Activated CD4-positive, alpha-beta T cell treated with anti-CD3 and anti-CD28 coated beads, Interleukin-2, amount 10 ng/mL, durations not matched to agents 24 days and 14 days (primary cell): ENCODE measurements at places on chromosomes 1 and 21.
A peak's percentile ranks its signal among the peaks of the same experiment; 100 is the strongest.

DNA sequence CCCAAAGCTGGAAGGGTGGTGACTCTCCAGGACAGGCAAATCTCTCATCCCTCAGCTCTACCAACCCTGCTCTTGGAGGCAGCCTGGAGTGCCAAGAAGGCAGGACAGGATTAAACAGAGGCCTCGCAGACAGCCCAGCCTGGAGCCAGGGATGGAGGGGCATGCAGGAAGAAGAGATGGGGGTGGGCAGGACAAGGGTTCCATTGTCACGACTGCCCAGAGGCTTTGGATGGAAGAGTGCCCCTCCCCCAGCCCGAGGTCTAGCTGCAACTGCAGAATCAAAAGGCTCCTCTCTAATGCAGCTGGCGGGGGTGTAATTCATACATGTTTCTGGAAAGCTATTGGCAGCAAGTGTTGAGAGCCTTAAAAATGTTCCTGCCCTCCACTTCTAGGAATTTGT, 8.8 kb downstream of the RAB7B start:
- H3K27me3 ChIP-seq: peaks cover 25% of the 10 kb centered on the region
- H3K4me1 ChIP-seq: no peaks in the 10 kb centered on the region
- no peak for DNase-seq
- no peaks in the 10 kb centered on the region for H3K36me3 ChIP-seq
- H3K27ac ChIP-seq: no peak overlapping the region

- DNase-seq: no peak
- no peaks in the 10 kb centered on the region for H3K4me1 ChIP-seq
- peaks cover 8% of the 10 kb centered on the region for H3K36me3 ChIP-seq
- no peak overlapping the region for H3K27ac ChIP-seq
- H3K4me3 ChIP-seq: no peak overlapping the region
- H3K27me3 ChIP-seq: no peaks in the 10 kb centered on the region
Observed at GRCh38 chr1:116954440-116954839, 44.7 kb downstream of the PTGFRN start.

DNA sequence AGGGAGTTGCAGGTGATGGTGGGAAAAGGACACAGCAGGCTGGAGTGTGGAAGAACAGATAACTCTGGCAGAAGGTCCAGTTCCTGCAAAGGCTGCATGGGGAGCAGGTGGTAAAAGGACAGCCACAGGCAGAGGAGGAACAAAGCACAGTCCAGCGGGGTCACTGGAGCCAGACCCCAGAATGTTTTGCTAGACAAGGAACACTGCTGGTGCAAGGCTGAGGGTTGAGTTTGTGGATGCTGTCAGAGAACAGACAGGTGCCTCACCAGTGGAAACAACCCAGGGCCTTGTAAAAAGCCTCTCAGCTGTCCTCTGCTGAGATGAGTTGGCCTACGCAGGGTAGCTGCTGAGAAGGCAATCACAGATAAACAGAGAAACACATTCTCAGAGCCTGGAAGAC, 101.7 kb downstream of the SSBP3 start:
- no peak overlapping the region for H3K4me3 ChIP-seq
- no peak for DNase-seq
- H3K27me3 ChIP-seq: no peaks in the 10 kb centered on the region
- peaks cover 9% of the 10 kb centered on the region for H3K36me3 ChIP-seq
- peaks cover 36% of the 10 kb centered on the region for H3K4me1 ChIP-seq

DNA sequence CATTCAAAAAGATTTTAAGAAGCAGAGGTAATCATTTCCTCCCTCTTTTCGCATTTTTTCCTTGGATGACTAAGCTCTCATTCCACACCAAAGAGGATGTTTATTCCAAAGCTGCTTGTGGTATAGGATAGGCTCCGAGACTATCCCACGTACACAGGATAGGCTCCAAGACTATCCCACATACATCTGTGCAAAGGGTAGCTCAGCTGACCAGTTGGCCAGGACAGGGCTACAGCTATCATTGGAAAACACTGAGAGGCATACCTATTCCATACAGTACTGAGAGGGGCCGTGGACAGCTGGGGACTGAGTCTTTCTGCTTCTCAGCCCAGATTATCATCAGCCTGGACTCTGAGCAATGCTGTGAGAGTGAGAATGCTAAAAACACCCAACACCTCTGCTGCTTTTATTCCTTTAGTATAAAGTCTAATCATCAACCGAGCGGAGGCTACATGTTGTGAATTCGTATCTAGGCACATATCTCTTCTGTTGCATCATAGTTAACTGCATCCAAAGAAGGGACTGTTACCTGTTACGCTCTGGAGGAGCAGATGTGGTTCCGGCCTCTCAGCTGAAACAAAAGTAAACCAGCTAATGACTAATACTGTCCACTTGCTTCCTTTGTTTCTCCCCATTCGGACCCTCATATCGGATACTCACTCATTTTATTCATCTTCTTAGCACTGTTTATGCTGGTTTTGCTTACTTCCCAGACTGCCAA, 141.0 kb downstream of the TNFSF18 start:
- no peak overlapping the region for H3K4me3 ChIP-seq
- peaks cover 14% of the 10 kb centered on the region for H3K4me1 ChIP-seq
- no peak overlapping the region for H3K27ac ChIP-seq
- peaks cover 6% of the 10 kb centered on the region for H3K36me3 ChIP-seq
- H3K27me3 ChIP-seq: peaks cover 15% of the 10 kb centered on the region

GRCh38 chr1:11280719-11281376, 7.8 kb downstream of the UBIAD1 start:
- peak overlapping the region; percentile 66 for H3K27ac ChIP-seq
- peaks cover 74% of the 10 kb centered on the region for H3K36me3 ChIP-seq
- H3K27me3 ChIP-seq: no peaks in the 10 kb centered on the region
- DNase-seq: peak; percentile 73
- H3K4me3 ChIP-seq: peak overlapping the region; percentile 53

DNA sequence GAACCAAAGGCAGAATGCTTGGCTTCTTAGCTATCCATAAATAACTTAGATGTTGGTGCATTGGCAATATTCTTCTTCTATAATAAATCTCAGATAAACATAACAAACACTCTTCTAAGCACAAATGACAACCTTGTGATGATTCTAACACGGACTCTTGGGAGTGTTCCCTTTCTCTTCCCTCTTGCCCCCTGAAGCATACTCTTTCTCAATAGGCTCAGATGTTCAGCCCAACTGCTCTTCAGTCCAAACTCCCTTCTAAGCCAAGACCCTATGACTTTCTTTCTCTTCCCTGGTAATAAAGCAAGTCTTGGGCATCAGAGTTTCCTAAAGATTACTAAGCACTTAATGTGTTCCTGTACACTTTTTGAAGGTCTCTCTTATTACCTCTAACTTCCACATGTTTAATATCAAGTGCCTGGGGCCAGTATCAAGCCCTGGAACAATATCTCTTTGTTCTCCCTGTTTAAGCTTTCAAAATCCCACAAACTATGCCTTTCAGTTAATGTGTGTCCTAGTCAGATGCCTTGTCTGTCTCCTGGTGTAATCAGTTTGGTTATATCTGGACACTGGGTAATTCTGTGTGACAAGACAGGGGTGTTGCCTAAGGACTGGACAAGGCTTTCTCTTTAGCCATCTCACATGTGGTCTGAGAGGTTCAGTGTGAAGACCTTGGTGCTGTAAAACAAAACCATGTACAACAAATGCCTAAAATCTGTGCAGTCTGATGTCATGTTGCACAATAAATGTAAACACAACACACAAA, 92.9 kb upstream of the IVNS1ABP start:
- H3K27me3 ChIP-seq: peaks cover 1% of the 10 kb centered on the region
- peaks cover 19% of the 10 kb centered on the region for H3K4me1 ChIP-seq
- H3K36me3 ChIP-seq: peaks cover 8% of the 10 kb centered on the region
- no peak overlapping the region for H3K27ac ChIP-seq
- DNase-seq: no peak
- H3K4me3 ChIP-seq: no peak overlapping the region

- no peak for DNase-seq
- H3K27ac ChIP-seq: no peak overlapping the region
- H3K4me3 ChIP-seq: no peak overlapping the region
- H3K4me1 ChIP-seq: peaks cover 24% of the 10 kb centered on the region
Observed at GRCh38 chr1:15837931-15838330, 9.6 kb upstream of the SPEN start.

DNA sequence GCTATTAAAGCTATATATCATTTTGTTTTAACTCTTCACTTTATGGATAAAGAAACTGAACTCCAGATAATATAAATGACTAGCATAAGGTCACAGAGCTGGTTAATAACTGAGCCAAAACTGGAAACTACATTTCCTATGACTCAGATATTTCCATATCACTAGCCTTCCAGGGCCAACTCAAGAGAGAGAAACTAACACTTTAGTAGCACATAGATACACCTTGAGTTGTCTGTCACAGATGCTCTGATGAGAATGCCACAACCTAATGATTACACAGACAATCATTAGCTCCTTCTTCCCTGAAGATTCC, 40.7 kb downstream of the NME7 start:
- H3K27ac ChIP-seq: peak overlapping the region; percentile 13
- H3K36me3 ChIP-seq: peaks cover 13% of the 10 kb centered on the region
- H3K4me3 ChIP-seq: peak overlapping the region; percentile 4

- H3K27me3 ChIP-seq: no peaks in the 10 kb centered on the region
- H3K4me1 ChIP-seq: no peaks in the 10 kb centered on the region
- H3K27ac ChIP-seq: no peak overlapping the region
- no peaks in the 10 kb centered on the region for H3K36me3 ChIP-seq
- DNase-seq: no peak
Observed at GRCh38 chr1:201713086-201713810, 115.7 kb upstream of the IPO9 start.

DNA sequence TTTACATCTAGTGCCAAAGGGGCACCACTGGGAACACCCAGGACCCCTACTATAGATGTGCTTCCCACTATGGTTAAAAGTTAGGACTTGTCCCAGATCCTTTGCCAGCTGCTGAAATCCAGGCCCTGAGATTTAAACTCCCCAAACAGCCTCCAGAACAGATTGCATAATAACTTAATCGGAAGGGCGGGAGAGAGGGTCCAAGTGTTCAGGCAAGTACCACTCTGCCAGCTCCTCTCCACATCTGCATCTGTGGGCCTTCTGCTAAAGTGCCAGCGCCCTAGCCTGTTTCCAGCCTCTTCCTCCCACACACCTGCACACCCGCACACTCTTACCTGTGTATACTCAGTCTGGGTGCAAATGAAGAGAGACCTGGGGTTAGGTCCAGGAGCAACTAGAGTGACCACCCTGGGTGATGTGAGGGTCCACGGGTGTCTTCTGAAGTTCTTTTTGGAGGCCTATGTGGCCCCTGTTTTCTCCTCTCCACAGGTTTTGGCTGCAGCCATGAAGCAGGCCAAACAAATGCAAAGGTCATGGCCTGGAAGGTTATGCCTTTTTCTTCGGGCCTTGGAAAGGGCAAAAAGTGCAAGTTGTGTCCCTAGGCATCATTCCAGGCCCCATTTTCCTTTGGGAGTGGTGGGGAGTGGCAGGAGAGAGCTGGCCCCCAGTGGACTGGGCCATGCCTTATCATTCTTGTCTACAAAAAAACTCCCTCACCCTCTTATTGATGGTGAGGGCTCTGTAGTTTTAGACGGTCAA, 29.3 kb downstream of the KIRREL1 start:
- H3K4me1 ChIP-seq: no peaks in the 10 kb centered on the region
- H3K36me3 ChIP-seq: no peaks in the 10 kb centered on the region
- no peak overlapping the region for H3K27ac ChIP-seq
- no peak overlapping the region for H3K4me3 ChIP-seq
- no peak for DNase-seq

DNA sequence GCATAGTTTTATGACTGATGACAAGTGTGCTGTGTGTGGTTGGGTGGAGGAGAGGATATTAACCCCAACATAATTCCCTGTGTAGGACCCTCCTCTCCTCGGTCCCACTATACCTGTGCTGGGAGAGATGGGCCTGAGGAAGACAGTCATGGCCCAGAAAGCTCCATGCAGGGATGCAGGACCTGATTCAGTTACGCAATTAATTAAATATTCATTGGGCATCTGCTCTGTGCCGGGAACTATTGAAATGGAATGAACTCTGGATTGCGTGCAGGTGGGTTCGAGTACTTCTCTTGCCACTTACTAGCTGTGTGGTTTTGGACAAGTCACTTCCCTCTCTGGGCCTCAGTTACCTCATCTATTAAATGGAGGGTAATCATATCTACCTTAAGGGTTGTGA, 74.6 kb downstream of the CD247 start:
- DNase-seq: no peak
- H3K27ac ChIP-seq: peak overlapping the region; percentile 81
- H3K27me3 ChIP-seq: no peaks in the 10 kb centered on the region
- H3K4me3 ChIP-seq: no peak overlapping the region

- no peaks in the 10 kb centered on the region for H3K4me1 ChIP-seq
- H3K36me3 ChIP-seq: no peaks in the 10 kb centered on the region
- no peak for DNase-seq
- H3K4me3 ChIP-seq: no peak overlapping the region
- no peak overlapping the region for H3K27ac ChIP-seq
Observed at GRCh38 chr1:41430582-41430981, 53.9 kb downstream of the EDN2 start.

DNA sequence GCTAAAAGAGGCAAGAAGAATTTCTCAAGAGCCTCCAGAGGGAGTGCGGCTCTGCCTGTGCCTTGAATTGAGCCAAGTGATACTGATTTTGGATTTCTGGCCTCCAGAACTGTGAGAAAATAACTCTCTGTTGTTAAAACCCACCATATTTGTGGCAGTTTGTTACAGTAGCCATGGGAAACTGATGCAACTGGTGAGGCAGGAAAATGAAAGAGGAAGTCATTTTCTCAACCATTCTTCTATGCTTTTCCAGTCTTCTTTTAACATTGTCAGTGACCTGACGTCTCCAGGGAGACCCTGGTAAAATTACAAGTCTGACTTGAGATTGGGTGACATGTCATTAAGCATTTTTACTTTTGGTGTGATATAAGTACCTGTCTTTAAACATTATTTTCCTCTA, 5.8 kb downstream of the OR6P1 start:
- no peaks in the 10 kb centered on the region for H3K36me3 ChIP-seq
- H3K4me3 ChIP-seq: no peak overlapping the region
- no peak overlapping the region for H3K27ac ChIP-seq
- no peak for DNase-seq
- no peaks in the 10 kb centered on the region for H3K27me3 ChIP-seq
- no peaks in the 10 kb centered on the region for H3K4me1 ChIP-seq

- no peak overlapping the region for H3K27ac ChIP-seq
- no peaks in the 10 kb centered on the region for H3K36me3 ChIP-seq
- peaks cover 2% of the 10 kb centered on the region for H3K27me3 ChIP-seq
- no peak for DNase-seq
- peaks cover 2% of the 10 kb centered on the region for H3K4me1 ChIP-seq
- no peak overlapping the region for H3K4me3 ChIP-seq
Observed at GRCh38 chr1:35210321-35211119, 17.6 kb upstream of the SFPQ start.

GRCh38 chr1:73097917-73098316, 815.6 kb upstream of the NEGR1 start:
- no peak for DNase-seq
- H3K36me3 ChIP-seq: no peaks in the 10 kb centered on the region
- no peaks in the 10 kb centered on the region for H3K27me3 ChIP-seq

- no peaks in the 10 kb centered on the region for H3K4me1 ChIP-seq
- H3K27ac ChIP-seq: no peak overlapping the region
- no peaks in the 10 kb centered on the region for H3K36me3 ChIP-seq
- H3K27me3 ChIP-seq: no peaks in the 10 kb centered on the region
- no peak for DNase-seq
Observed at GRCh38 chr1:98903261-98903660, 101.4 kb downstream of the PLPPR5 start.

- DNase-seq: no peak
- no peaks in the 10 kb centered on the region for H3K27me3 ChIP-seq
- peaks cover 5% of the 10 kb centered on the region for H3K36me3 ChIP-seq
- H3K4me1 ChIP-seq: no peaks in the 10 kb centered on the region
Observed at GRCh38 chr1:33500547-33500946, 28.1 kb downstream of the ZSCAN20 start.
